Substantia nigra (tissue), 51 donors: ENCODE measurements at places on chromosomes 6 and 20.

DNA sequence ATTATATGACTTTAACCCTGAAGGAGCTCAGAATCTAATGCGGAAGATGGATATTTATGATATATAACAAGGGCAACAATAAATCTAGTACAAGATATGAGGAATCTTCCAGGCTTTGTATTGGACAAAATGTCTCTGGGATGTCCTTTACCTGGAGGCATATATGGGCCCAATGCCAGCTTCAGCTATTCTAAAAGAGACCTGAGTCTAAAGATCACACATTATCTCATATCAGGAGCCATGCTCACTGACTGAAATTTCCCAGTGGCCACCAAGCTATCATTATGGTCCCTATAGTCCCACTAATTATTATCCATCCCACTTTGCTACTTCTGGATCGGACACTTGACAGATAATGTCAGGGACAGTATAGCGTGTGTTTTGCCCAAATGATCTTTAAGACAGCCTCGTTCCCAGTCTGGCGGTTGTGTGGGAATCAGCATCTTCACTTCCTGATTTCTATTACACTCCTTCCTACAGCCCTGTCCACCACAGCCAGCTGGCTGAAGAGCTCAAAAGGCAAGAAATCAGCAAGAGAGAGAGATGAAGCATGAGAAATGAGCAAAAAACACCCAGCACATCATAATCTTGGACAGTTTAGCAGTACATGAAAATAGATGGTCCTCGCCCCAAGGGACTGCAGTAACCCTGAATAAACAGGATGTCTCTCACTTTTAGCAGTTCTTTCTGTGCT is 34.9 kb downstream of the KLHL31 start:
- no peak for DNase-seq

DNA sequence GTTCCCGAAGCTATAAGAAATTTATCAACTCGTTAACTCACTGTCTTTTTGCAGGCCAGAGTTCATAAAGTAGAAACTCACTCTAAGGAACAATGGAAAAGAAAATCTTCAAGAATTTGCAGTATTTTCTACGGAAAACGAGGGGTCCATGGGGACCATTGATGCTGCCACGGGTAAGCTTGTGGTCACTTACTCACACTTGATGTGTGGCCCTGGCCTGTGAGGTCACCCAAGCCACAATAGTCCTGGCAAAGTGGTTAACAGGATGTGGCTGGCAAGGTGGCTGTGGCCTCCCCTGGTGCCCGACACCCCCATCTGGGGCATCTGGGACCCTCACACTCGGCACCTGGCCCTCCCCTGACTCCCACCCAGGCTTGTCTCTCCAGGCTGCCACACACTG is 123.4 kb downstream of the C6orf118 start:
- no peak for DNase-seq

DNA sequence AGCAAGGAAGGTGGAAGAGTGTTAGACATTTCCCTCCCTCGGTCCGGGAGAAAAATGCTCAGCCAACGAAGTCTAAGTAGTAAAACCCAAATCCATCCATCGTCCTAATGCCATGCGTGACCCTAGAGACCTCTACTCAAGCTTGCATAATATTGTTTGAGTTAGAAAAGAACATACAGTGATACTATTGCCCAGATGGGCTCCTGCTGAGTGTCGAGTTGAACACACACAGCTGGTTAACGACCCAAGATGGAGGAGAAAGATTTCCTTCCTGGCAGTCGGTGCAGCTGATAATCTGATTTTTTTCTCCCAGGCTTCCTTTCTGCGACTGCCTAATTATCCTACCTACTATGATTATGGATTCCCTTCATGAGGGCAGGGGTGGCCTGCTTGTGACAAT is 164.4 kb upstream of the KCNG1 start:
- no peak for DNase-seq

- DNase-seq: no peak
Observed at GRCh38 chr20:6590891-6591637, 176.4 kb upstream of the BMP2 start.

DNA sequence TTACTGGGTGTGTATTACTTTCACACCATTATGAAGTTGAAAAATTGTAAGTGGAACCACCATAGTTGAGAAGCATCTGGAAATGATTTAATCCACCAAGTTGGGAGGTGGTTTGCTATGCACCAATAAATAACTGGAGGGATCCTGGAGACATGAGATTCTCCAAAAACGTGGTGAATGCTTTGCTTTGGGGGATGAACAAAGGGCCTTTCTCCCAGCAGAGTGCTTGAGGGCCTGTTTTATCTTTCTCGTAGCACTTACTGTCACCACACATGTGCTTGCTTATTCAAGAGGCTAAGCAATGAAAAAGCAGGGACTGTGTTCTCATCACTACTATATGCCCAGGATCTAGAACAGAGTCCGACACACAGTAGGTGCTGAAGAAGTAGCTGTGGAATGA is 371.1 kb downstream of the DHX35 start:
- no peak for DNase-seq

DNA sequence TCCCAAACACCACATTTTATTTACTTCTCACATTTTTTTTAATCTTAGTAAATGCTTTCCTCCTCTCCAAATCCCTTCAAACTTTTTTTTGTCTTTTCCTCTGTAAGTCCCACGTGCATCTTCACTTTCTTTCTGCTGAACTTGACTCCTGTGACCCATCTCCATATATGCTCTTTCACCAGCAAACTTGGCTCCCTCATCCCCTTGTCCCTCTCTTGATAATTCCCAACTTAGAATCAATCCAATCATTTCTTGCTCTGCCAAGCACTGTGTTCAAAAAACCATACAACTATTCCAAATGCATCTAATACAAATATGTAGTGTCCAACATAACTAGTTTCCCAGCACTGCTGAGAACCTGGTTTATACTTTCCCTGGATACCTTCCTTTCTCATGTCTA is 519.4 kb downstream of the HDGFL1 start:
- no peak for DNase-seq

- DNase-seq: no peak
Observed at GRCh38 chr6:3793545-3793944, 42.0 kb upstream of the PXDC1 start.

- DNase-seq: no peak
Observed at GRCh38 chr20:42366626-42367025, 748.4 kb upstream of the CHD6 start.

DNA sequence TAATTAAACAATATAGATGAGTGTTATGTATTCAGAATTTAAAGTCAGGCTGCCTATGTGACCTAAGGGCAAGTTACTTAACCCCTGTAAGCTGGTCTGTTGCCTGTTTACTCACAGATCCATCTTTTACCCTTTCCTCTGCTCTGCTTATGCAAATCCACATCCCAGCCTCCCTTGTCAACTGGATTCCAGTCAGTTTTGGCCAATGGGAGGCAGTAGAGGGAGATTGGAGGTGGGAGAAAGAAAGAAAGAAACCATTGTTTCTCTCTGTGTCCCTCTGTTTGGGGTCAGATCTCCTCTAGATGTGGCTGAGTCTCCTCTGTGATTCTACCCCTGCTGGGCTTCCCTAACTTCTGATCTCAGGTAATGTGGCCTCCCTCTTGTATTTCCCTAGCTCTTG is 266.8 kb upstream of the PLN start:
- DNase-seq: no peak

DNA sequence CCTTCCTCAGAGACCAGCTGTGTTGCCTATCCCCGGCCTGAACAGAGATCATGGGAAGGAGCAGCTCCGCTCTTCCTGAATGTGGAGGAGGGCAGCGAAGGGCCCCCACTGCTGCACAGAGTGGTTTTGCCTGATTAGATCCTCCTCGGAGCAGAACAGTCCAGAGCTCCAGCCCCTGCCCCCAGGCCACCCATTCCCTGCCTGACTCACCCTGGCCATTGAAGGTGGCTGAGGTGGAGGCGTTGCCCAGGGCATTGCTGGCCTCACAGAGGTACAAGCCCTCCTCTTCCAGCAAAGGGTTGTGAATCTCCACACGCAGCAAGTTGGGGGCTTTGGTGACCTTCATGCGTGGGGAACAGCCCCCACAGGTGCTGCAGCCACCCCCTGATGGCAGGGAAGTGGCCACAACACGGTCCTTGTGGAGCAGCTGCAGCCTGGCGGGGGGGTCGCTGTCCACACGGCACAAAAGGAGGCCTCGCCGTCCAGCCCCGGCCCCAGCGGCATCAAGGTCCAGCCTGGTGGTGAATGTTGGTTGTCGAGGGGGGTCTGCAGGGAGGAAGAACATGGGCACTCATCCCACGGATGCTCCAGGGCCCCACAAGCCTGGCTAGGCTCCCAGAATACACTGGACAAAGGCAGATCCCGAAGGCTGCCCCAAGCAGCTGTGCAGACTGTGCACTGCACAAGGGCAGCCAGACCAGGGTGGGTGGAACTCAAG is 14.7 kb downstream of the SIGLEC1 start:
- DNase-seq: no peak

- DNase-seq: no peak
Observed at GRCh38 chr6:169800116-169800667, 48.8 kb downstream of the ERMARD start.

DNA sequence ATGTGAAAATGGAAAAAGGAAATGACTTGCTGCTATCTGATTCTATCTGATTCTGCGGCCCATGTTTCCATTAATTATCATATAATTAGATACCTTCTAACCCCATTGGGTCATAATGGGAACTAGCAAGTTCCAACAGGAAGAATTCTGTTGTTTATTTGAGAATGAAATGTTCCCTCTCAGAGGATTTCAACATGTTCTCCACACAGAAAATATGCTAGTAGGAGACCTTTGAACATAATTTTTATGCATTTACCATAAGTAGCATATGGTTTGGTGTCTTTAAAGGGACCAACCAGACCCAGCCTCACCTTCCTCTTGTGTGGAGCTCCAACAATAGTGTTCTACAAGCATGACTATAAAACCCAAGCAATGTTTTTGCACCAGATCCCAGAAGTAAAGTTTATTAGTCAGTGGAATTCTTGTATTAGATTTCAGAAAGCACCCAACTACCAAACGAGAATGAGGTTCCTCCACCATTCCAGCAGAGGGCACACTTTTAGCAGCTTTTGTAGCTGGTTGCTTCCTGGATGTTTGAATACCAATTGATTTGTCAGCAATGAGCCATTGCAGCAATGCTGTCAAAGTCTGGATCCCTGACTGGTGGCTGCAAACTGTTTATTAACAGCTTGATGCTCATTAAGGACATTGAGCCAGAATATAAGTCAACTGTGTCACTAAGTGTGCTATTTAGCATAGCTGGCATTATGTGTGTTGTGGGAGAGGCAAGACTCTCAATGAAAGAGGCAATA is 143.6 kb upstream of the GJE1 start:
- no peak for DNase-seq

DNA sequence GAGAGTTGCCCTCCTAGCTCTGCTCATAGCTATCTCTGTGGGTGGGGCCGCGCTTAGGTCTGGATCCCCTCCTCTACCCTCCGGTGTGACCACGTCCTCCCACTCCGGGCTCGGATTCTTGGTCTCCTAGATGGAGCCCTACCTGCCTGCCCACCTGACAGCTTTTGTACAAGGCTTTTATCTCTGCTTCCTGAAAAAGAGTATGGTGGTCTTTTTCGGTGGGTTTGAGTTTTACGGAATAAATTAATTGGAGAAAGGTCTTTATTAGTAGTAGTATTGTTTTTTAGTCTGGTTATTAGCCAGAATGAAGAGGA is 773 bp downstream of the SMAP1 start:
- DNase-seq: no peak

GRCh38 chr20:21510414-21511384 is 3.2 kb downstream of the NKX2-2 start:
- DNase-seq: no peak

GRCh38 chr6:129744201-129744879 is 34.4 kb upstream of the ARHGAP18 start:
- no peak for DNase-seq
